ENCODE measurements at places on chromosomes 4 and X. TPM values are rescaled to one million over a fixed set of nuclear protein-coding genes. Genes with fewer than 3 reads are reported as not detected.

SPANXB1 gene
- total RNA-seq: not detected

DNA sequence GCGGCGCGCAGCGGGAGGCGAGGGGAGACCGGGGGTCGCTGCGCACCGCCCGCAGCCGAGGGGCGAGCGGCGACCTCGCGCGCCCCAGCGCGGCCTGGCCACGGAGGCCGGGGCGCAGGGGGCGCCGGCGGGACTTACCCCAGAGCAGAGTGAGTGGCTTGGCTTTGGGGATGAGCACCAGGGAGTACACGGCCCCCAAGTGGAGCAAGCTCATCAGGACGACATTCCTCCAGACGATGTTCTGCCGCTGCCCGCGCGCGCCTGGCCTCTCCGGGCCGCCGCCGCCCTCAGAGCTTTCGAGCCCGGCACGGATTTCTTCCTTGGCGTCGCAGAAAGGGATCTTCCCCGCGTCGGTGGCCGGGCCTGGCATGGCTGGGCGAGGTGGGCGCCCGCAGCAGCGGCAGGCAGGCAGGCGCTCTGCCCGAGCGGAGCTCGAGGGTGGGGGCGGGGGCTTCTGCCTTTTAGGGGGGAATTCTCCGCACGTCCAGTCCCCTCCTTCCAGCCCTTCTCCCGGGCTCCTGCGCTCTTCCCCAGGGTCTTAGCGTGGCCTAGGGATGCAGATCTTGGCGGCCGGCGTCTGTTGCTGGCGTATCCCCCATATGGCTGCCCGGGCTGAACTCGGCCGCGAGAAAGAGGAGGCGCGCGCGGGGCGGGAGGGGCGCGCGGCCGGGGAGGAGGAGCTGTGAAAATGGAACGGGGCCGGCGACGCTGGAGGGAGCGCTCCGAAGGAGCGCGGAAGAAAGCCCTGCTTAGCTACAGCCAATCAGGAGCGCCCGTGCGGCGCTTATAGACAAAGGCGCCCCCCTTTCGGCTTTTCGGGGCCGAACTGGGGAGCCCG is at the start of gene SCD5:
Gene SCD5 (minus strand): TSS at position 629 of the 838 bp plus-strand sequence. CDS start 259 bp downstream, at position 370.
- no peak for DNase-seq

CT45A2 gene
- not detected for total RNA-seq

GRCh38 chr4:22764183-22764582 is 71.4 kb downstream of the GBA3 start:
- no peak for DNase-seq

PDCL2 gene
- not detected for total RNA-seq

GRCh38 chrX:1598021-1598875 is 6.8 kb downstream of the AKAP17A start:
- no peak for DNase-seq

DNA sequence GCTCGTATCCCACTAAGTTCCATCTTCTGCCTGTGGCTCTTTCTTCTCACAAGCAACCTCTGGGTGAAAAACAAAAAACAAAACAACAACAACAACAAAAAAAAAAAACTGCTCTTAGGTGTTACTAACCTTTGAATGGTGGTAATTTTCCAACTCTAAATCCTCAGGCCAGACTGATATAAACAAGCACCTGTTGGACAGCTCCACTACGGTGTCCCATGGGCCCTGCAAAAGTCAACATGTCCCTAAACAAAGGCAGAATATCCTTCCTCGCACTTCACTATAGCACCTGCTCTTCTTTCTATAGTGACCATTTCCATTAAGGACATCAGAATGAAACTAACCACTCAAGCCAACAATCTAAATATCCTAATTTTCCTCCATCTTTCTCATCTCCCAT is 54.6 kb upstream of the PARM1 start:
- DNase-seq: no peak

DNA sequence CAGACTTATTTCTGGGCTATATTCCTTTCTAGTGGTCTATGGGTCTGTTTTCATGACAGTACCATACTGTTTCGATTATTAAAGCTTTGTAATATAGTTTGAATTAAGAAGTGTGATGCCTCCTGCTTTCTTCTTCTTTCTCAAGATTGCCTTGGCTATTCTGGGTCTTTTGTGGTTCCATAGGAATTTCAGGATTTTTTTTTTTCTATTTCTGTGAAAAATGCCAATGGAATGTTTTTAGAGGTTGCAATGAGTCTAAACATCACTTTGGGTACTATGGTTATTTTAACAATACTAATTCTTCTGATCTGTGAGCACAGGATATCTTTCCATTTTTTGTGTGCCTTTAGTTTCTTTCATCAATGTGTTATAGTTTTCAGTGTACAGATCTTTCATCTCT is 204.3 kb upstream of the HCCS start:
- no peak for DNase-seq

TGIF2LX gene
- not detected for total RNA-seq

DNA sequence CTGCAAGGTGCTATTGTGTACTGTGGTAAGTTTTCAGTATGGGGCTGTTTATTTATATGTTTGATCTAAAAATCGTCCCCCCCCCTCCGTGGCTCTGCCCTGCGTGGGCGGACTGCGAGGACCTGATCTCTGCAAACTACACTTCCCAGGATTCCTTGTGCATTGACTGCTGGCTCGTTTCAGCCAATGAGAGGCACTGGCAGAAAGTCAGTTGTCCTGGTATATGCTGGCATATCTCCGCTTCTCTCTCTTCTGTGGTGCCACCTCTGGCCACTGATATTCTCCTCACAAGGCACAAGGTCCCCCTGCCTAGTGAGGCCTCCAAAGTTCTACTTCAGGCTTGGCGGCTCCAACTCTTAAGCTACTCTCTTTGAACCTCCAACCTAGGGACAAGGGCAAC is 168.8 kb upstream of the ZFP42 start:
- DNase-seq: no peak

DNA sequence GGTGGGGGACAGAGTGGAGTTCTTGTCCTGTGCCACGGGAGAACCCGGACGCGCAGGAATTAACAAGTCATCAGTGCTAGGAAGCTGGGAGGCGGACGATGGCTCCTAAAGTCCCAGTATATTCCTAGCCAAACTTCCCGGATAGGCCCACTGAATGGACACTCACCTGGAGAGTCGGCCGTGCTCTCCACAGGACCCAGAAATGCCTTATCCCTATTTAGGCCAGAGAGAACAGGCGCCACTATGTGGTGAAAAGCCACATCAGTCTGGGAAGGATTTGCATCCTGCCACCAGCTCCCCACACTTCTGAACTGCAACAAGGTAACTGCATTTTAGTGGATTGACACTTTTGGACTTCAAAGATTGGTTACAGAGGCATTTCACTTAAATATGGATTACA is 1.1 kb downstream of the CFAP299 start:
- peak; percentile 55 for DNase-seq

DNA sequence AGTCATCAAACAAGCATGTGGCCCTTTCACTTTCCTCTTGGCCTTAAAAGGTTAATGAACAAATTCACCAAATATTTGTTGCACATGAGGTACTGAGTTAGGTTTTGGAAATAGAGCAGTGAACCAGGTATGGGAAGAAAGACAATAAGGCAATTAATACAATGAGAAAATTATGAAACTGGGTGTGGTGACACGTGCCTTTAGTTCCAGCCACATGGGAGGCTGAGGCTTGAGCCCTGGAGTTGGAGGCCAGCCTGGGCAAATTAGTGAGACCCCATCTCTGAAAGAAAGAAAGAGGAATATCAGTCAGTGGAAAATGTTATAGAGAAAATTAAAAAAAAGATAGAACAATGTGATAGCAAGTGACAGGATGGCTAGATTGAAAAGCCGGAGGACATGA is 8.1 kb downstream of the PHEX start:
- no peak for DNase-seq

DNA sequence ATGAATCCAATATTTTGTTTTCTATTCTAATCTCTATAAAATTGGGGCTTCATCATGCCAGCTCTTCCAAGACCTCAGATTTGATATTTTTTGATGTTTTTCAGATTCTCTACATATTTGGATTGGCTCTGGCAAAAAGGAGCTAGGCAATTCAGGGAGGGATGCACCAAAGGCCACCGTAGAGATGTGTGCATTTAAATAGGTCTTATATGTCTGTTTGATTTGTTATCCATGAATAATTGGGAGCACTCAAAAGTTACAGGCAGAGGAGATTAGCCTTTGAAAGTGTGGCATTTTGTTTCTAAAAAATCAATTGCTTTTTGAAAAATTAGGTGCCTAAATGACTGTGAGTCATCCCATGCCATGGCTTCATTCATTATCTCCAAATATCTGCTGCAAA is 147.1 kb upstream of the RPS6KA6 start:
- no peak for DNase-seq

DNA sequence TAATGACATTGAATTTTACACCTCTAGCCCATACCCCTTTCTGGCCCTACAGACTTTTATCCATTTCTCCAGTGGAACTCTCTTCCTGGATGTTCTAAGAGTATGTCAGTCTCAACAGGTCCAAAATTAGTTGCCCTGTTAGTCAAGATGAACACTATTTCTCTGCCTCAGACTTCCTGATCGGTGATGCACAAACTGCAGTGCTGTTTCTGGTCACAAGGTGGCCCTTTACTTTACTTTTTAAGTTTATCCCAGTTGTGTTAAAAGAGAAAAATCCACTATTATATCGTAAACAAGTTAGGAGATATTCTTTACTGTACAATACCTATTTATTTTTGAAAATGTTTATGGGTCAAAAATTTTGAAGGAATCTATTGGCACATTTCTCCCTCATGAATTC is 13.1 kb downstream of the TCEAL7 start:
- DNase-seq: peak; percentile 16

DNA sequence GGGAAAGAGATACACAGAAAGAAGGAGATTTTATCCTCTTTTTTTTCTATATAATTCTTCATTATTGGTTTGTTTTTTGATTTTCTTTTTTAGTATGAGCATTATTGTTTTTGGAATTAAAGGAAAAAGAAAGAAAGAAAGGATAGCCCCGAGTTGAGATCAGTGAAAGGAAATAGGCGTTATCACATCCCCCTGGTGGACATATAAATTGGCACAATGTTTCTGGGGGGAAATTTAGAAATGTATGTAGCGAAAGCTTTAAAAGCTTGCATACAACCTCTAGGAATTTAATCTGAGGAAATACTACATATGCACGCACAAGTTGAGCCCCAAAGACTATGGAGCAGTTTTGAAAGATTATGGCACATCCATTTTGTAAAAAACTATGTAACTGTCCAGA is 226.3 kb upstream of the LDB2 start:
- peak; percentile 5 for DNase-seq

PDGFC gene
- 22.0 TPM for total RNA-seq

DNA sequence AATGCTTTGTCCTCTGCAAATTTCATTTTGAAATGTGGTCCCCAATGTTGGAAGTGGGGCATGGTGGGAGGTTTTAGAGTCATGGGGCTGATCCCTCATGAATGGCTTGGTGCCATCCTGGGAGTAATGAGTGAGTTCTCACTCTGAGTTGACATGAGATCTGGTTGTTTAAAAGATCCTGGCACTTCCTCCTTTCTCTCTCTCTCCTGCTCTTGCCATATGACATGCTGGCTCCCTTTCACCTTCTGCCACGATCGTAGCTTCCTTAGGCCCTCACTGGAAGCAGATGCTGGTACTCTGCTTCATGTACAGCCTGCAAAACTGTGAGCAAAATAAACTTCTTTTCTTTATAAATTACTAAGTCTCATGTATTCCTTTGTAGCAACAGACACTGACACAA is 262.0 kb downstream of the IL15 start:
- no peak for DNase-seq

DNA sequence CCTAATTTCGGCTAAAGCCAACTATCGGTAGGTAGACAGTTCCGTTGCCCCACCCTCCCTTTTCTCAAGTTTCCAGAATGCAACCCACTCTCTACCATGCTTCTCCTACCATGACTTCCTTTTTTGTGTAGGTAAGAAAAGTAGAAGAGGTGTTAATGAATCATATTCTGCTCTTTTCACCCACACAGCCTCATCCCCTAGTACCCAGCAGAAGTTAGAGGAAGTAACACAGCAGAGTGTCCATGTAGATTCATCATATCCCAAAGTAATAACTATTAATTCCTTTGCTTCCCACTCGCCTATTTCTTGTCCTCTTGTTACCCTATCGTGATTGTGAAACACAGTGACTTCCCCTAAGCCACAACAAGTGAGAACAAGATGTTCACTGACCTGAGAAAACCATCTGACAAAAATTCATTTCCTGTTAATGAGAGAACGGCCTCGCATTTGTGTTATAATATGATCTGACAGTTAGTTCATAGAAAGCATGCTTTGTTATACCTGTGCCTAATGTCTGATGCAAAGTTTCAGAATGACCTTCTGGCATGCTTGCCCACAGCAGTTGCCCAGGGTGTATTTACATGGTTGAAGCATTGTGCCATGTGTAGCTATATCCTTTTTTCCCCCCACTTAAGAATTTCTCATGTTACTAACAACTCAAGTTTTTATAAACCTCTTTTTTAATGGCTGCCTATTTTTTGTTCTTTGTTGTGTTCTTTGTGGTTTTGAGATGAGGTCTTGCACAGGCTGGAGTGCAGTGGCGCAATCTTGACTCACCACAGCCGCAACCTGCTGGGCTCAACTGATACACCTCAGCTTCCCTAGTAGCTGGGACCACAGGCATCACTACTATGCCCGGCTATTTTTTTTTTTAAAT is 185.6 kb downstream of the RAP1GDS1 start:
- DNase-seq: no peak

GRCh38 chr4:87804871-87805270 is 5.5 kb downstream of the IBSP start:
- no peak for DNase-seq

DNA sequence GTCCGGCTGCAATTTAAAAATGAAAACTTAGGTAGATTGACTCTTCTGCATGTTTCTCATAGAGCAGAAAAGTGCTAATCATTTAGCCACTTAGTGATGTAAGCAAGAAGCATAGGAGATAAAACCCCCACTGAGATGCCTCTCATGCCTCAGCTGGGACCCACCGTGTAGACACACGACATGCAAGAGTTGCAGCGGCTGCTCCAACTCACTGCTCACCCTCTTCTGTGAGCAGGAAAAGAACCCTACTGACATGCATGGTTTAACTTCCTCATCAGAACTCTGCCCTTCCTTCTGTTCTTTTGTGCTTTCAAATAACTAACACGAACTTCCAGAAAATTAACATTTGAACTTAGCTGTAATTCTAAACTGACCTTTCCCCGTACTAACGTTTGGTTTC is 41.0 kb downstream of the MAP7D3 start:
- no peak for DNase-seq

- no peak for DNase-seq
Observed at GRCh38 chr4:81023484-81023883, 7.0 kb upstream of the BMP3 start.

DNA sequence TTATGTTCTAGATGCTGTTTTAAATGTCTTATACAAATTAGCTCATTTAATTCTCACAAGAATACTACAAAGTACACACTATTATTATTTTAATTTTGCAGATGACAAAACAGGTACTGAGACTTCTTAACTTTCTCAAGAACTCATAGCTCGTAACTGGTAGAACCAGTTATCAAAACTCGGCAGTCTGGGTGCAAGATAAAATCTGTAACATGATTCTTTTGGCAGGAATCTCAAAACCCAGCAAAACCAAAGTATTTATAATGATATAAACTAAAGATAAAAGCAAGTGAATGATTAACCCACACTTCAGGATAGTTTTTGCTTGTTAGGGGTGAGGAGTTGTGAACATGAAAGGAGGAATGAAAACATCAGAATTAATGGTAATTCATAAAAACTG is 27.6 kb downstream of the CLNK start:
- DNase-seq: no peak

GRCh38 chr4:70191647-70192046 is 3.9 kb upstream of the ODAM start:
- no peak for DNase-seq
